ENCODE measurements at places on chromosomes 11 and 22. TPM values are rescaled to one million over a fixed set of nuclear protein-coding genes. Genes with fewer than 3 reads are reported as not detected.

OR10D3 gene
- total RNA-seq, result not detected

ACR gene
- not detected for total RNA-seq

CRYBA4 gene
- not detected for total RNA-seq

GGT5 gene
- 1.3 TPM for total RNA-seq

OR10A2 gene
- total RNA-seq, result not detected

PDGFD gene
- total RNA-seq, result 13.1 TPM

UPK3A gene
- not detected for total RNA-seq

RIMBP3B gene
- total RNA-seq, result 0.63 TPM

KCNK4 gene
- 5.3 TPM for total RNA-seq

Measured in parietal lobe (tissue), 2 donors.